Ascending aorta (tissue), 2 donors: ENCODE measurements at places on chromosomes 13 and 19. TPM values are rescaled to one million over a fixed set of nuclear protein-coding genes. Genes with fewer than 3 reads are reported as not detected.

DNA sequence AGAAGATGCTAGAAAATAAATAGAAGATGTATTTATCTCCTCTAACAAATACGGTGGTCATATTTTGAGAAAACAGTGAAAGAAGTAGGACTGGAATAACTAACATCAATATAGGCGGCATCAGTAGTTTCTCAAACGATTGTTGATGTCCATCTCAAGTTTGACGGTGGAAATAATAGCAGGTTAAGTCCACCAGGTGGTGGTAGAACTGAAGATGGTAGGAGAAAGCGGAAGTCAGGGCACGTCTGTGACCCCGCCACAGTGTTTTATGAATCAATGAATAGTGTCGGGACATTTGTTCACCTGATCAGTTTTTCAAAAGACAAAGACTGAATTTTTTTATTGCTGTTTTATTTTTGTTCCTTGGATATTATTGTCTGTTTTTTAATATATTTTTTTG lies 706.4 kb upstream of the SLC10A2 start:
- no peak for DNase-seq

DNA sequence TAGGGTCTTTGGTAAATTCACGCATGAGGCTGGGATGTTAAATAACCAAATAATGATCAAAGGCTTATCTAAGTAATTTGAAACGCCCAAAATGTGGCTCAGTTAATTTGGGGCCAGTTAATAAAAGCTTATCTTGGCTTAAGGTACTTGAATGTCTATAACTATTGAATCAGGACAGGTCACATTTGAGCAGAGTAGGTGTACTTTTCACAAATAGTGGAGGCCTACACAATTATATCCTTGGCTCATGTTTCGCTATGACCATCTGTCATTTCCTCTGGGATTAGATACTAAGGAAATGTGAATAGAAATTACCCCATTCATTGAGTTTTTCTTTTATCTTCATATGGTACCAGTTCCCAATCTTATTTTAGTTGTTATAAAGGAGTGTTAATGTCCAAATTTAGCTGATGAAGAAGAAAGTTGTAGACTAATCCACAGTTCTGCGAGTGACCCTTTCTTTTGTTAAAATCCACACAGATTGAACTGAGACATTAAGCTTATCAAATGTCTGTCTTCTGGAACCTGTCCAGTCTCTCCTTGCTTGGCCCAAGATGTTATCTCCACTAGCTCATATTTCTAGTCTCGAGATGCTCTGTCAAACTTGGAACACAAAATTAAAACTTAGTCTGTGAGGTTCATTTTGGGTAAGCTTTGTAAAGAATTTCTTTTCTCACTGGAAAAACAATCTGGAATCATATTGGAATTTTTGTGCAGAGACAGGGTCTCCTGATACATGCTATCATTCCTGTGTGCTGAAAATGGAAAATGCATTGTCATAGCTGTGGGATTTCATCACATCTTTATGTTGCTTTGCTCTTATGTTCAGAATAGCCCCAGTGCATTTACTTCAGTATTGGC lies 31.0 kb downstream of the SLAIN1 start:
- no peak for DNase-seq

The CBARP gene
- total RNA-seq: 1.9 TPM

DNA sequence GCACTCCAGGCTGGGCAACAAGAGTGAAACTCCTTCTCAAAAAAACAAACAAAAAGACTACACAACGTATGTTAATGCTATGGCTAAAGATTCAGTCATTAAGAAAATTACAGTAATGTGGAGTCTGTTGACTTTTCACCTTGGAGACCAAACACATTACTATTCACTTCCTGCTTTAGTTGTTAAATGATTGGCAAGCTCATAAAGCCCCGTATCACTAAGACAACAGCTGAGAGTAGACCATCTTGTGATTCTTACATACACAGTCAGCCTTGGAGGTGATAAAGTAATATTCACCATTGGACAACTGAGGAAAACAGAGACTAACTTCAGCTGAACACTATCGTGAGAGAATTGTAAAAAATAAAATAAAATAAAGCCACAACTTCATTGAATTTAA lies 86.5 kb downstream of the KCTD12 start:
- no peak for DNase-seq

The NLRP12 gene
- not detected for total RNA-seq

DNA sequence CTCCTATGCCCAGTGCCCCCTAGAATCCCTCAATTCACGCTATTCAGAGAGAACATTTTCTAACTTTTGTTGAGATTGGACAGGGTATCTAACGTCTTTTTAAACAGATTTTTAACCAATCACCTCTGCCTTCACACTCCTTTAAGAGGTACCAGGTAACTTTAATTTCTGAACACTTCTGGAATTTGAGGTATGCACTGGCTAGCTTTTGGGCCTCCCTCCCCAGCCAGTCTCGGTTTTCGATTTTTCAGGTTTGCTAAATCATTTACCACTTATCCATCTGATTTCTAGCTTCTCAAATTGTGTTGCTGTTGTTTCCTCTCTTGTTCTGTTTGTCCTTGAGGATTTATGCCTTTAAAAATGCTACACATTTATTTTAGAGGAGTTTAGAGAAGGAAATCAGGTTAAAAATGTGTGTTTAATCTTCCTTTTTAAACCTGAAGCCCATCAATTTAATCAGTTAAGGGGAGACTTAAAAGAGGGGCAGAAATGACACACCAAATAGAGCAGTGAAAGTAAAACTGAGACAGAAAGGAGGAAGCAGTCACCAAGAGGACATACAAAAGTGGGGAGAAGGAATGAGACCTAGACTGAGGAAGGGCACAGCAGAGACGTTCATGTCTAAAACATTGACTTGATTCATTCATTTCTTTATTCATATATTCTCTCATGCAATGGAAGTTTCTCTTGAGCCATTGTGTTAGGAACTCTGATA lies 139.6 kb upstream of the HTR2A start:
- DNase-seq: no peak

DNA sequence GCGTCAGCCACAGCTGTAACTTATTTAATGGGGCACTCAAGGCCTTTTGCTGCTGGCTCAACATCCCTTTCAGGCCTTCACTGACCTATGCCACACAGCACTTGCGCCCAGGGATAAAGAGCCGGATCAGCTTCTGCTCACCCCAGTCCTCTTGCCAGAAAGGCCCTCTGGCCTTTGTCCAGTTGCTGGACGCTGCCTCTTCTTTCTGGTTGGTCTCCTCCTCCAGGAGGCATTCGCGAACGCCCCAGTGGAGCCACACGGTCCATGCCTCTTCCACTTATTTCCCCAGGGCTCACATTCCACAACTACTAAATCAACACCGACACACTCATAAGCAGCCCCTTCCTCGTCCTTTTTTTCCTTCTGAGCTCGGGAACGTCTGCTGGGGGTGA lies 3.7 kb upstream of the ZNF329 start:
- DNase-seq: no peak

The CEACAM1 gene
- not detected for total RNA-seq

DNA sequence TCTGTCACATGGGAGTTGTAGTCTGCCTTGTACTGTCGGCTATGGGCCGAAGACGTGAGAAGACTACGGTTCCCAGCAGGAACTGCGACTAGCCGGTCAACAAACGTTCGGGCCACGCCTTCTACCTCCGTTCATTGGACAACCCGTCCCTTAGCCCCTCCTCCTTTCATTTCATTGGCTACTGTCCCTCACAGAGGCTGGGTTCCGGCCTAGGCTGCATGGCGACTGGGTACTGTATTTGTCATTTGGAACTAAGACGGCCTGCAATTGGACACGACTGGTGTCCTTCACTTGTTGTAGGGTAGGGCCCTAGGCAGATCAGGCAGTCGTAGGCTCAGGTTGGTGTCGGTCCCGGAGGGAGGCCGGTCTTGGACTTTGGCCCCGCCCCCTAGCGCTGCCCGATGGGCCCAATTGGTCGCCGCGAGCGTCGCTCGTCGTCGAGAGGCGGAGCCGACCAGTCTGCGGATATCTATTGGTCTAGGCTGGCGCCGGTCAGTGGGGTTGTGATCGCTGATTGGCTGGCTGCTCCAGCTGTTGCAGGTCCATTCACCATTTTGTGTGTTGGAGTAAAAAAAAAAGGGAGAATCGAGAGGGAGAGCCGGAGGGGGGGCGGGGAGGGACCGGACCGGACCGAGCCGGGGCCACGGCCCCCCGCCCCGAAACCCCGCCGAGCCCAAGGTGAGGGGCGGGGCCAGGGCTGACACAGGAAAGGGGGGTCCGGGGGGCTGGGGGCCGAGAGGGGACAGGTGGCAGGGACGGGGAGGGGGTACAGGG lies at the start of gene CIC:
Gene CIC, plus strand, starts transcription at position 549 of the 774 bp plus-strand sequence. CDS start 2,532 bp downstream, outside the sequence.
- peak; percentile 100 for DNase-seq

DNA sequence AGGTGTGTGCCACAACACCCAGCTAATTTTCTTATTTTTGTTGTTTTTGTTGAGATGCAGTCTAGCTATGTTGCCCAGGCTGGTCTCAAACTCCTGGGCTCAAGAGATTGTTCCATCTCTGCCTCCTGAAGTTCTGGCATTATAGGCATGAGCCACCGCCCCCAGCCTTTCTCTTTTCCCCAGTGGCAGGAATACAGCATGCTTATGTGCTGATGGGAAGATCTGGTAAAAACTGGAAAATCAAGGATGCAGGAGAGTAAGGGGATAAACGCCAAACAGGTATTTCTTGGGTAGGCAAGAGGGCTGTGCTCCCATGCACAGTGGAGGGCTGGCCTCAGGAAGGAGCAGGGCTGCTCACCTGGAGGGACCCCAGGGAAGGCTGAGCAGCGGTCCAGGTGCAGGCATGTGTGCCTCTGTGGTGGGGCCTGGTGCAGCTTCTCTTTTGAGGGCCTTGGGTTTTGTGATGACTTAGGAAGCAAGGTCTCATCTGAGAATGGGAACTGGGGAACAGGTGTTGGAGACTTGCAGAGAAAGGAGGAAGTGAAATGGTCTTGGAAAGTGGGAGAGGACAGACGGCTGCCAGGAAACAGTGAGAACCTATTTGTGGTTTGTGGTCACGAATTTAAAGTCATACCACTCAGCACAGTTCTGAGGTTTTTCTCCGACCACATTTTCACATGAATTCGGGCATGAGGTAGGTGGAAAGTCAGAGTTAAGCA lies 106.5 kb downstream of the TEX26 start:
- DNase-seq: peak; percentile 41

DNA sequence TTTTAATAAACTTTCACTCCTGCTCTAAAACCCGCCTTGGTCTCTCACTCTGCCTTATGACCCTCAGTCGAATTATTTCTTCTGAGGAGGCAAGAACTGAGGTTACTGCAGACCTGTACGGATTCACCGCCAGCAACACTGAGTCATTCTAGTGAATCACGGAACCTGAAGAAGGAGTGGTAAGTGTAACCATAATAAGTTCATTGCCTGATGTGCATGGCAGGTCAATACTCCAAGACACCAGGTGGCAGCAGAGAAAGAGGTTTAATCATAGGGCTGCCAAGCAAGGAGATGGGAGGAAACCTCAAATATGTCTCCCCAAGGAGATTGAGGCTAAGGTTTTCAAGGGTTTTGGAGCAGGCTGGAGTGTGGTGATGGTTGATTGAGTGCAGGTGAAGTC lies 204.3 kb upstream of the IPO5 start:
- DNase-seq: no peak

The FUT6 gene
- total RNA-seq: not detected

The METTL21C gene
- total RNA-seq: not detected

DNA sequence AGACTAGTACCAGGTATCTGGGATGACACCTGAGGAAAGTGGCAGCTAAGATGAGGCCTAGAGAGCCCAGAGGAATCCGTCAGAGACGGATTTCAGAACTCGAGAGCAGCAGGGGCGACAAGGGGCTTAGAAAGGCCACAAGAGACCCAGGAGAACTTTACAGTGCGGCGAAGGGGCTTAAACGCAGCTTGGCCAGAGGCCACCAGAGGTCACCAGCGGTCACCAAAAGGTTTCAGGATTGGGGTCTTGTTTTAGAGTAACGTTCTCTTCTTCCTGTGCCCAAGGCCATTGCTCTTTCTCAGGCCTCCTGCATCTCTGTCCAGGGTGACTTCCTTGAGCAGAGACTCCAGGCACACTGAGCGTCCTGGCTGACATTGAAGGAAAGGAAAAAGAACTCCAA lies 2.2 kb downstream of the ZSCAN22 start:
- DNase-seq: no peak

The SULT2A1 gene
- total RNA-seq: 2.1 TPM

The SOX1 gene
- not detected for total RNA-seq

DNA sequence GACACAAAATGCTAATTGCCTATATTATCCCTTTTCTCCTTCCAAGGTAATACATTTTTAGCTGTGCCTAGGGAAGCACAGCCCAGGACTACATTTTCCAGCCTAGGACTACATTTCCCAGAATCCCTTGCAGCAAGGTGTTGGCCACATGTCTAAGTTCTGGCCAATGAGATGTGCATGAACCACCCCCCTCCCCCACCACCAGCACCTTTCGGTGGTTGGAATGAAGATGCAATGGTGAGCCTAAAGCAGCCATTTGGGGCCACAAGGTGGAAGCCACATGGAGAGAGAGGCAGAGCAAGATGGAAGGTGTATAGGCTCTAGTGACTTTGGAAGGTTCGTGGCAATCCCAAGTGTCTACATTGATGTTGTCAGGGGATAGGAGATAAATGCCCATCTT lies 16.2 kb downstream of the UNC13A start:
- DNase-seq: no peak

The KCNRG gene
- total RNA-seq: 3.3 TPM

The FBXO27 gene
- 144 TPM for total RNA-seq

The WASF3 gene
- 14.3 TPM for total RNA-seq

- DNase-seq: no peak
These were observed 880.6 kb upstream of the GPC6 start for GRCh38 chr13:92346046-92346445.

- DNase-seq: peak; percentile 88
These were observed 5.5 kb downstream of the HRC start for GRCh38 chr19:49149652-49150105.

- no peak for DNase-seq
These were observed 945 bp downstream of the AMER2 start for GRCh38 chr13:25171170-25171516.

DNA sequence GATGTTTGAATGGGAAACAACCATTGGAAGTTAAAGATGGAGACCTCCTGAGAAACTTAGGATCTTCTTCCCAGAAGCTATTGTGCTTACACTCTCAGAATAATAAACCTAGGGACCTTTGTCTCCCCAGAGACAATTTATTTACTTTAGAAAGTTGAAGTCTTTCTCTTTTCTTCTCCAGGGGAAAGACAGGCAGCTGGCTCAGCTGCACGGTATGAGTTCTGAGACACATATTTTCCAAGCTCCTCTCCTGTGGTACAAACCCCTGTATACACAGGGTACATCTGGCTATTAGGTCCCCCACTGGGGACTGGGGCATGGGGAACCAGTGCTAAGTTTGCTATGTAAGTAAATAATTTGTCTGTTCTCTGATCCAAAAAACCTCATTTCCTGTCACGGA lies 67.5 kb upstream of the POSTN start:
- no peak for DNase-seq

- no peak for DNase-seq
These were observed 235.3 kb downstream of the ATP8A2 start for GRCh38 chr13:25607096-25607495.

The SELENOV gene
- not detected for total RNA-seq

The ZNF253 gene
- 1.8 TPM for total RNA-seq

The CPB2 gene
- total RNA-seq: not detected

- DNase-seq: no peak
These were observed 14.6 kb upstream of the KCNN1 start for GRCh38 chr19:17951990-17952976.

- no peak for DNase-seq
These were observed 4.6 kb downstream of the NDUFA7 start for GRCh38 chr19:8316351-8317125.

The IL11 gene
- total RNA-seq: not detected

The AZU1 gene
- total RNA-seq: not detected

The RFPL4AL1 gene
- not detected for total RNA-seq
